ENCODE measurements at places on chromosomes 2 and 18. TPM values are rescaled to one million over a fixed set of nuclear protein-coding genes. Genes with fewer than 3 reads are reported as not detected.

GRCh38 chr2:110906613-110907298, 174.4 kb downstream of the ACOXL start:
- H3K4me3 ChIP-seq: no peak overlapping the region
- no peak overlapping the region for H3K27ac ChIP-seq
- no peak for DNase-seq
- no peaks in the 10 kb centered on the region for H3K27me3 ChIP-seq

- H3K4me1 ChIP-seq: no peaks in the 10 kb centered on the region
- no peak for DNase-seq
- H3K36me3 ChIP-seq: no peaks in the 10 kb centered on the region
- H3K4me3 ChIP-seq: no peak overlapping the region
- H3K27ac ChIP-seq: no peak overlapping the region
- H3K27me3 ChIP-seq: no peaks in the 10 kb centered on the region
Measured at GRCh38 chr2:62611854-62612253, 93.7 kb upstream of the EHBP1 start.

- no peak overlapping the region for H3K27ac ChIP-seq
- no peaks in the 10 kb centered on the region for H3K36me3 ChIP-seq
- DNase-seq: no peak
- peaks cover 29% of the 10 kb centered on the region for H3K4me1 ChIP-seq
- peak overlapping the region; percentile 25 for H3K4me3 ChIP-seq
- H3K27me3 ChIP-seq: peaks cover 74% of the 10 kb centered on the region
Measured at GRCh38 chr2:236167297-236168109, 683 bp downstream of the GBX2 start.

DNA sequence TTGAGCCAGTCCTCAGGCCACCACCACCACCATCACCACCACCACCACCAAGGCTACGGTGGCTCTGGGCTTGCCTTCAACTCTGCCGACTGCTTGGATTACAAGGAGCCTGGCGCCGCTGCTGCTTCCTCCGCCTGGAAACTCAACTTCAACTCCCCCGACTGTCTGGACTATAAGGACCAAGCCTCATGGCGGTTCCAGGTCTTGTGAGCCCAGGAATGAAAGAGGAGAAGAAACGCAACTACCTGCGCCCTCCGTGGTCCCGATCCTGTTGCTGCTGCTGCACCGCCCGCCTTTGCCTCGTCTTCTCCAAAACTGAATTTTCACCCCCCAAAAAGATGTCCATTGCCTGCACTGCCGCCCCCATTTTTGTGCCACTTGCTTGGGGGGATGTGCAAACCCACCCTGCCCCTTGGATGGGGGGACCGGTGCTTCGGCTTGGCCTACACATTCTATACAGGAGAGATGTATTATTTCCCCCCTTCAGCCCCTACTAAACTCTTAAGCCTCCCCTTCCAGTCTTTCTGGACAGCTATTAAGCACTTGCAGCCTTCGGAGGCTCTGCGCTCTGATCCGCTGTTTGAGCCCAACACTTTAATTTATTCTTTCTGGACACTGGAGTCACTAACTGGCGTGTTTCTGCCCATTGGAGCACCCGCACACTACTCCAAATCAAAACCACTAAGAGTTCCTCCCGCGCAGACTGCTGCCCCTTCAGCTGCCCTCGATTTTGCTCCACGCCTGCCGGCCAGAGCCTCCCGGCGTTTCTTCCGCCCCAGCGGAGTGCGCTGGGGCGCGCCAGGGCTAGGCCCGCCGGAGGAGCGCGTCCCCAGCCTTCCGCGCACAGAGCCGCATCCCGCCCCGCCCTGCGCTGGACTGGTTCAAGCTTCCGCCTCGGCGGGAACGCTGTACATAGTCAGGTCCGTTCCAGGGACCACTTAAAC, 5.7 kb downstream of the OTX1 start:
- H3K36me3 ChIP-seq: no peaks in the 10 kb centered on the region
- DNase-seq: no peak
- H3K4me3 ChIP-seq: peak overlapping the region; percentile 13
- peaks cover 40% of the 10 kb centered on the region for H3K4me1 ChIP-seq

DNA sequence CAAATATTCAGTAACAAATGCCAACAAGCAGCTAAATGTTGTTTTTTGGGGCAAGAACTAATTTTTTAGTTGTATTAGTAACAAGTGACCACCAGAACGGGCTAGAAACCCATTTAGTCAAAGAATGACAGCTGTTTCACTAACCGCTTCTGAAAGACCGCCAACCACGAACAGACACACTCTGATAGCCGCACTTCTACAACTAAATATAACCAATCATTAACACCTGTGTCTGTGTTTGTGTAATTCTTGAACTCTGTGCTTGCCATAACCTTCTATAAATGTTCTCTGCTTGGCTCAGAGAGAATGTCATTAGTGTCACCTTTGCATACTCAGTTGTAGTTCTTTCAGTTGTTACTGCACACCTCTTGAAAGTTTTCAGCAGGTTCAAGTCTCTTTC, 526.3 kb upstream of the LRRTM1 start:
- H3K27ac ChIP-seq: no peak overlapping the region
- no peak for DNase-seq
- H3K27me3 ChIP-seq: no peaks in the 10 kb centered on the region
- H3K36me3 ChIP-seq: no peaks in the 10 kb centered on the region

DNA sequence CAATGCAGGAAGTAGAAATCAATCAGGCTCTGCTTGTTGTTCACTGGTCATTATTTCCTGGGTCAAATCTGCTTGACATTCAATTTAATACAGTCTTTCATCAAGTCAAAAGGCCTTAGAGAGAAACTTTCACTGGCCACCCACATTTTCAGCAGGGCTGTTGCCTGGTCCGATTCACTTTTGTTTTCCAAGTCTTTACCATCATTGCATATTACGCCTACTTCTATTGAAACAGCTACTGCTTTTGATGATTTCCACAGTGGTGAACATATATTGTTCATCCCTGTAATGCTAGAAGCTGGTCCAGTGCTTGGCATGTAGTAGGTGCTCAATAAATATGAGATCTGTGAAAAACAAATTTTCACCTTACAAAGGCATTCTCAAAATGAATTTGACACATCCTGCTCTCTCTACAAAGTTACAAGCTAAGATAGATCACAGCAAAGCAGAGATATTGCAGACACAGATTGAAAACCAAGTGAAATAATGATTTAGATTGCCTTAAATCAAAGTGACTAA, 600.1 kb downstream of the ARHGAP15 start:
- no peaks in the 10 kb centered on the region for H3K27me3 ChIP-seq
- no peaks in the 10 kb centered on the region for H3K36me3 ChIP-seq
- DNase-seq: no peak
- no peaks in the 10 kb centered on the region for H3K4me1 ChIP-seq
- H3K27ac ChIP-seq: no peak overlapping the region

DNA sequence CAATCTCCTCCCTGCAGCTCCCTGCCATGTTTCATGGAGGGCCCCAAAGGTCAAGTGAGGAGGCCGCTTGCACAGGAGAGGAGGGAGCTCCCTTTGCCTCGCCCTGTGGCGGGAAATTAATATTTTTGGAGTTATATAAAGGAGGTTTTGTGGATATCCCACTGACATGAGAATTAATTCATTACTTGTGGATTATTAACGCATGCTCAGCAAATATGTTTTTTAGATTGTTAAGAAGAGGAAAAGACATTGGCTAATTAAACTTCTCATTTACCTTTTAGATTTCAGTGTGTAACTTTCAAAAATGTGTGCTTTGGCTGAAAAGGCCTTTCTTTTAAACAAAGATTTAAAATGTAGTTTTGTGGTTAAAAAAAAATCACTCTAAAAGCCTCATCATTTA, 474.0 kb downstream of the SOCS6 start:
- no peak overlapping the region for H3K27ac ChIP-seq
- no peaks in the 10 kb centered on the region for H3K36me3 ChIP-seq
- H3K4me1 ChIP-seq: no peaks in the 10 kb centered on the region
- no peak for DNase-seq
- no peak overlapping the region for H3K4me3 ChIP-seq

GRCh38 chr2:45337481-45337880, 273.6 kb downstream of the SRBD1 start:
- no peaks in the 10 kb centered on the region for H3K4me1 ChIP-seq
- no peaks in the 10 kb centered on the region for H3K36me3 ChIP-seq
- DNase-seq: no peak
- H3K27ac ChIP-seq: no peak overlapping the region
- H3K4me3 ChIP-seq: no peak overlapping the region

GRCh38 chr18:28382215-28382879, 205.4 kb upstream of the CDH2 start:
- no peak for DNase-seq
- no peaks in the 10 kb centered on the region for H3K4me1 ChIP-seq
- H3K36me3 ChIP-seq: no peaks in the 10 kb centered on the region
- H3K27me3 ChIP-seq: no peaks in the 10 kb centered on the region
- no peak overlapping the region for H3K4me3 ChIP-seq

- H3K27me3 ChIP-seq: no peaks in the 10 kb centered on the region
- no peak overlapping the region for H3K4me3 ChIP-seq
- DNase-seq: no peak
- H3K27ac ChIP-seq: no peak overlapping the region
- H3K4me1 ChIP-seq: no peaks in the 10 kb centered on the region
- no peaks in the 10 kb centered on the region for H3K36me3 ChIP-seq
Measured at GRCh38 chr2:188079196-188079595, 212.5 kb upstream of the GULP1 start.

GRCh38 chr2:174771631-174772471, 7.6 kb upstream of the CHRNA1 start:
- no peaks in the 10 kb centered on the region for H3K36me3 ChIP-seq
- H3K27me3 ChIP-seq: no peaks in the 10 kb centered on the region
- no peak overlapping the region for H3K27ac ChIP-seq
- DNase-seq: peak; percentile 83
- no peaks in the 10 kb centered on the region for H3K4me1 ChIP-seq

GRCh38 chr18:35519148-35519899, 21.6 kb upstream of the INO80C start:
- H3K4me1 ChIP-seq: peaks cover 14% of the 10 kb centered on the region
- H3K36me3 ChIP-seq: no peaks in the 10 kb centered on the region
- H3K27ac ChIP-seq: no peak overlapping the region
- DNase-seq: no peak

GRCh38 chr2:188276255-188276654, 15.4 kb upstream of the GULP1 start:
- no peak overlapping the region for H3K27ac ChIP-seq
- no peaks in the 10 kb centered on the region for H3K4me1 ChIP-seq
- no peak overlapping the region for H3K4me3 ChIP-seq
- no peak for DNase-seq
- no peaks in the 10 kb centered on the region for H3K27me3 ChIP-seq
- no peaks in the 10 kb centered on the region for H3K36me3 ChIP-seq

DNA sequence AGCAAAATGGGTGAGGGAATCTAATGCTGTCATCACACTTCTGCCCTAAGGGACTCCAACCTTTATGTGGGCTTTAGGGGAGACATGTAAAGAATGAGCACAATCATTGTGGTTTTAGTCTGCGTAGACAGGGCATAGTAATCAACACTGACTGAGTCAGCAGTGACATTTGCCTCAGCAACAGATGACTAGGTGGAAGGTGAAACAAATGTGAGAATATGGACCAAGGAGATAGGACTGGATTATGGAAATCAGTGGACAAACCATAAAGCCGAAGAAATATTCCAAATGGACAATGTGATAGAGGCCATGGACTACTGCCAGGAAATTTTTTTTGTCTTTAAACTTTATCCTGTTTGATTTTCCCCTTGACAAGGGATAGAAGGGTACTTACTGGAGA, 83.9 kb downstream of the PDK1 start:
- no peak overlapping the region for H3K27ac ChIP-seq
- DNase-seq: no peak
- H3K4me3 ChIP-seq: no peak overlapping the region
- H3K27me3 ChIP-seq: no peaks in the 10 kb centered on the region

GRCh38 chr18:26335571-26336487, 109.6 kb downstream of the TAF4B start:
- no peaks in the 10 kb centered on the region for H3K36me3 ChIP-seq
- no peak overlapping the region for H3K27ac ChIP-seq
- no peak for DNase-seq
- H3K4me1 ChIP-seq: peaks cover 5% of the 10 kb centered on the region
- no peaks in the 10 kb centered on the region for H3K27me3 ChIP-seq

DNA sequence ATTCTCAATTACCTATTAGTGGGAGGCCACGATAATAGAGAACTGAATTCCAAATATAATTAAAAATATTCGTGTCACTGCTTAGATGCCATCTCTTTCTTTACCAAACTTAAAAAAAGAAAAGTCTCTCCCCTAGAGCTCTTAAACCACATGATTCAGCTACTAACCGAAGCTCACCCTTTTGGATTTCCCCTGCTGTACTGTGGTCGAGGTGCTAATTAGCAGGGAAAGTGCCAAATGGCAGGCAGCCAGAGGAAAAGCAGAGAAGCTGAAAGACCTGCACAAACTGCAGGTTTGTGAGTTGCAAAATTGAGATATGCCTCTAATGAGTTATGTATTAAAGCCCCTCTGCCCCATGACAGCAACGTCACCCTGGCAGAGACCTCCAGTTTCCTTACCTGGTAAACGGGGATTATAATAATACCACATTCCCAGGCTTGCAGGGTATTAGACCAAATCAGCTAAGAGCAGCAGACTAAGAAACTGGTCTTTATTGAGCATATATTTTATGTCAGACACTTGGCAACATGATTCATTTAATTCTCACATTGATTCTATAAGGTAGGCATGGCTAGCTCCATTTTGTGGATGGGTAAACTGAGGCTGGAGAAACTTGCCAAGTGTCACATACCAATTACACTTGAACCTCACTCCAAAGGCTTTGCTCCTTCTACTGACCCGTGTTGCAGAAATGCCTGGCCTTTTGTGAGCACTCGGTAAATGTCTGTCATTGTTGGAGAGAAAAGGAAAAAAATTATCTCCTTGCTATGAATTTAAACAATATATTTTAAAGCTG, 259.7 kb downstream of the LPIN1 start:
- peak; percentile 20 for DNase-seq
- H3K4me3 ChIP-seq: no peak overlapping the region
- no peaks in the 10 kb centered on the region for H3K36me3 ChIP-seq
- H3K4me1 ChIP-seq: peaks cover 4% of the 10 kb centered on the region
- no peaks in the 10 kb centered on the region for H3K27me3 ChIP-seq

GRCh38 chr2:105393373-105394055, 5.3 kb downstream of the FHL2 start:
- peaks cover 17% of the 10 kb centered on the region for H3K27me3 ChIP-seq
- H3K36me3 ChIP-seq: no peaks in the 10 kb centered on the region
- DNase-seq: peak; percentile 67
- peak overlapping the region; percentile 95 for H3K27ac ChIP-seq

- no peak overlapping the region for H3K4me3 ChIP-seq
- peaks cover 100% of the 10 kb centered on the region for H3K36me3 ChIP-seq
- H3K4me1 ChIP-seq: peaks cover 13% of the 10 kb centered on the region
- no peak for DNase-seq
Measured at GRCh38 chr2:232563580-232563979, 13.1 kb downstream of the EIF4E2 start.

Gene NRP2
- 29.4 TPM for total RNA-seq

Gene C2orf80
- not detected for total RNA-seq

Gene SPATA3
- not detected for total RNA-seq

Gene WDPCP
- total RNA-seq: 26.5 TPM

Gene UCN
- total RNA-seq: 1.8 TPM

Gene FAM124B
- 0.86 TPM for total RNA-seq

Gene OTOS
- not detected for total RNA-seq

Measured in heart right ventricle (tissue), 16 donors.